ENCODE measurements at places on chromosomes 7 and 10.

DNA sequence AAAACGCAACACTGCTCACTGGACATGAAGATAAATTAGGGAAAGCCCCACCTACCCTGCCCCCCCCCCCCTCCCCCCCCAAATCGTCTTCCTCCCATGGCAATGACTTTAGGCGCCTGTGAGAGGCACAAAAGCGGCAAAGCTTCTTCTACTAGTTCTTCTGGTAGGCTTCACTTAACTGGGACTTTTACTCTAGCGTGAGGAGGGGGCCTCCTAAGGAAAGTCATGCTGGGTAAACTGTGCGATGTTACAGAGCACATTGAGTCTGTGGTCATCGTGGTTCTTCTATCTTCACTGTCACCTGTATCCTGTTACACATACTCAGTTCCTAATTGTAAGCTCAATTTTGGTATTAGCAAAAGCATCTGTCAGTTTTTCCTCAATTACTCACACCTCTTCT, 25.1 kb downstream of the HSPB1 start:
- DNase-seq, result no peak

DNA sequence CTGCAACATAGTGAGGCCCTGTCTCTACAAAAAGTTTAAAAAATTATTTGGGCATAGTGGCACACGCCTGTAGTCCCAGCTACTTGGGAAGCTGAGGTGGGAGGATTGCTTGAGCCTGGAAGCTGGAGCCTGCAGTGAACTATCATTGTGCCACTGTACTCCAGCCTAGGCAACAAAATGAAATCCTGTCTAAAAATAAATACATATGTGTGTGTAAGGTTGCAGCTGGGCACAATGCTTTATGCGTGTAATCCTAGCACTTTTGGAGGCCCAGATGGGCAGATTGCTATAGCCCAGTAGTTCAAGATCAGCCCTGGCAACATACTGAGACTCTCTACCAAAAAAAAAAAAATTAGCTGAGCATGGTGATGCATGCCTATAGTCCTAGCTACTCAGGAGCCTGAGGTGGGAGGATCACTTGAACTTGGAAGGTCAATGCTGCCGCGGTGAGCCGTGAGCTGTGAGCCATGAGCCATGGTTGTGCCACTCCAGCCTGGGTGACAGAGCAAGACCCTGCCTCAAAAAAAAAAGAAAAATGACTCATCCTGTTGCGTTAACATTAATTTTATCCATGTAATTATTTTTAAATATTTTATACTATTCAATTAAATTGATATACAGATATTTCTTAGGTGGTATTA, 38.3 kb downstream of the CCAR1 start:
- DNase-seq, result no peak

GRCh38 chr7:1368682-1369571, 90.3 kb downstream of the MICALL2 start:
- DNase-seq, result peak; percentile 99

DNA sequence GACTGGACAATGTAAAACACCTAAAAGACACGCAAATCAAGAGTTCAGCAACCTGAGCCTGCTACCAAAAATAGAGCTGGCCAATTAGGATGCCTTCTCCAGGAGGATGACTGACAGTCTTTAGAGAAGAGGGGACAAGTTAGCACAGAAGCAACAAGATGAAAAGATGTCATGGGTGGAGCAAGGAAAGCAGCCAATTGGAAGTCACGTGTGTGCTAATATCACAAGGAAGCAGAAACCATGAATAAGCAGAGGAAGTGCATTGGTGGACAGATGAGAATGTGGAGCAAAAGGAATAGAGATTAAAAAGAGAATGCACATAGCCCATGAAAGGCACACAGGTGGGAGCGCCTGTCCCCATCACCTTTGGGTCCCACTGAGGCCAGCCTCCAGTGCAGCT, 148.1 kb downstream of the SLC25A13 start:
- DNase-seq, result no peak

GRCh38 chr10:123847686-123848432, 43.7 kb downstream of the CPXM2 start:
- DNase-seq, result no peak

DNA sequence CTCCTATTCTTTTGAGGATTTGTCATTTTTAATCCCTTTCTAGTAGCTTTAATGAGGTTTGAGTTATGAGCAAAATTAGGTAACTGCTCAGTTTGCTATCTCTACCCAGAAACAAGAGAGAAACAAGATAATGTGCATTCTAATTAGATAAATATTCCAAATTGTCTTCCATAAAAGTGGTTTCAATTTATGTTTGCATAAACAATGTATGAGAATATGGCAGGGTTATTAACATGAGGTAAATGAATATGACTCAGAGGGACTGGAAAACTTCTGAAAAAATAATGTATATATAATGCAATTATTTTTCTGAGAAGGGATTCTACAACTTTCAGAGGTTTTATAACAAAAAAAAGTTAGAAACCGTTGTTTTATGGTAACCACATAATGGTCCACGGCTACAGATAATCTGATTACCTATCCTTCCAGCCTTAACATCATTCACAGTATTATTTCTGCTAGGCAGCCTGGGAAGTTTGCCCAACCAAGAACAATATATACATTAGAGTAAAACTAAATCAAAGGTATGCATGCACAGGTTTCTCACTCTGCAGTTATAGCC, 101.2 kb downstream of the CRPPA start:
- no peak for DNase-seq

Measured in NCI-H2171 (cell line).